SK-MEL-5 (cell line): ENCODE measurements at places on chromosomes 13 and 19.

GRCh38 chr13:98568918-98569317, 8.0 kb downstream of the STK24 start:
- DNase-seq: no peak

DNA sequence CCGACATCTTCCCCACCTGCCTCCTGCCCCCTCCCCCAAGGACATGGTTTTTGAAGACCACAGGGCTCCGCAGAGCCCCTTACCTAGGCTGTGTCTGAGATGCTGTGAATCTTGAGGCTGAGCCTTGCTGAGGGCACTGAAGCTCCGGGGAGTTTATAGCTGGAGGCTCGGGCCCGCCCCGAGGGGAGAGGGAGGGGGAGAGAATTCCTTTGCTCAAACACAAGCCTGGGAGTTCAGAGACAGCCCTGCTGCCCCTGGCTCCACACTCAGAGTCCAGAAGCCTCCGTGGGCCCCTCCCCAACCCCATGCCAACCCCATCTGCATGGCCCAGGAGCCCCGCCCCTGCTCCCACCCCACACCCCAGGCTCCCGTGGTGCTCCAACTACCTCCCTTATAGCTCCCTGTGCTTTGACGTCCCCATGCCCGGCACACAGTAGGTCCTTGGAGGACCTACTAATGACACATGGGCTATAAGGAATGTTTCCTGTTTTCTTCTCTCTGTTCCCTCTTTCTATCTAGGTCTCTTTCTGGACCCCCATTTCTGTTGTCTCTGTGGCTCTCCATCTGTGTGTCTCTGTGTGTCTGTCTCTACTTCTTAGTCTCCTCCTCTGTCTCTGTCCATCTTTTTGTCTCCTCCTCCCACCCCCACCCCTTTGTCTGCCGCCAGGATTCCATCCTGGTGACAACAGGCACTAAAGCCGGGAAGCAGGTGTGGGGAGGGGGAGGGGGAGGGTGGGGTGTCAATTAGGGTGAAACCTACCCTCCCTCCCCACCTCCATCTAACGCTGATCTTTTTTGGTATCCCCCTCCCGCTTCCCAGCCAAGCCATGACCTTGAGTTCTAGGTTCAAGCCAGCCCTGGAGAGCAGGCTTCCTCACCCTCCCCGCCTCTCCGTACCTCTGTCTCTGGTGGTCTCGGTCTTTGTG, at the start of gene TNNT1:
Gene TNNT1 (minus strand): TSS at position 129 of the 926 bp plus-strand sequence. CDS start 2,049 bp downstream, outside the sequence.
- no peak for DNase-seq

DNA sequence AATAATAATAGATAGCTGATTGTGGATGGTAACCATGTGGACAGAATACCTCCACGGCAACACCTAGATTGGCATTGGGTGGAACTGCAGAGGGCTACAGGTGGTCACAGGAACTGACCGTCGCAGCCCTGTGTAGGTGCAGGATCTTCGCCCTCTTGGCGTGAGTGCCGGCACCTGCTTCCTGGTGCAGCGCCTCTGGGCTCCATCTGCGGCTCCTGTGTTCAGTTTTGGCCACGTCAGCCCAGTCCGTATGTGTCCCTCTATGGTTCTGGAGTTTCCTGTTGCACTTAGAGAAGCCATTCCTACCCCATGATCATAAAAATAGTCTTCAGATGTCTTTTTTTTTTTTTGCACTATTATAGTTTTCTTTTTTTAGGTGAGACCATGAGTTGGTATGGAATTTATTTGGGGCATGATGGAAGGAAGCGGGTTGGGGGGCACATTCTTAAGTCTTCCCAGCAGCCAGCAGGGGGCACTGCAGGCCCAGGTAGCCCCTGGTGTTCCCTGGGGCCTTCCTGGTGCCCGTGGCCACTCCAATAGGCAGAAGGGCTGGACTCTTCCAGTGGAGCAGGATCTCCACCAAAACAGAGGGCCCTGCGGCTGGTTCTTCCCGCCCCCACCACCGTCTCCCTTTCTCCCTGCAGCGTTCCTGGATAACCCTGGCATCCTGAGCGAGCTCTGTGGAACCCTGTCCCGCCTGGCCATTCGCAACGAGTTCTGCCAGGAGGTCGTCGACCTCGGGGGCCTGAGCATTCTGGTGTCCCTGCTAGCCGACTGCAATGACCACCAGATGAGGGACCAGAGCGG, 10.1 kb upstream of the SLC25A42 start:
- DNase-seq: peak; percentile 60

GRCh38 chr13:20565115-20565736, 1.7 kb upstream of the IFT88 start:
- DNase-seq: no peak

DNA sequence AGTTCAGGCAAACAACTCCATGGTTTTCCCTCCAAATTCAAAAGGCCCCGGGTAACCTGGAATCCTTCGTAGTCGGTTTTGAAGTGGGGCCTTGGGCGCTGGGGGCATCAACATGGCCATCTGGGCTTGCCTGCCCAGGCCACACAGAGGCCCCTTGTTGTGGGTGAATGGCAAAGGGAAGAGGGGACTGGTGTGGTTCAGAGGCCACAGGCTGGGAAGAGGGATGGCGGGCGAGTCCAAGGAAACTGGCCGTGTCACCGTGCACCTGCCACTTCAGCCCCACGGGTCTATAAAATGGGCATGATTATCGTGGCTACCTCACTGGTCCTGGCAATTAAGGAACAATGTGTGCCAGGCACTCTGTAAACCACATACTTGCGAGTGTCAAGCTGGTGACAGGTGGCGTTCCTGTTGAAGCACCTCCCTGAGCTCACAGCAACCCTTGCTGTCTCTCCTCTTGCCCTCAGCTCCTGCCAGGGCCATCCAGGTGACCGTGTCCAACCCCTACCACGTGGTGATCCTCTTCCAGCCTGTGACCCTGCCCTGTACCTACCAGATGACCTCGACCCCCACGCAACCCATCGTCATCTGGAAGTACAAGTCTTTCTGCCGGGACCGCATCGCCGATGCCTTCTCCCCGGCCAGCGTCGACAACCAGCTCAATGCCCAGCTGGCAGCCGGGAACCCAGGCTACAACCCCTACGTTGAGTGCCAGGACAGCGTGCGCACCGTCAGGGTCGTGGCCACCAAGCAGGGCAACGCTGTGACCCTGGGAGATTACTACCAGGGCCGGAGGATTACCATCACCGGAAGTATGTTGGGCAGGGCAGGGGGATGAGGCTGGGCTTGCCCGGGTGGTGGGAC, 1.3 kb downstream of the LSR start:
- no peak for DNase-seq

DNA sequence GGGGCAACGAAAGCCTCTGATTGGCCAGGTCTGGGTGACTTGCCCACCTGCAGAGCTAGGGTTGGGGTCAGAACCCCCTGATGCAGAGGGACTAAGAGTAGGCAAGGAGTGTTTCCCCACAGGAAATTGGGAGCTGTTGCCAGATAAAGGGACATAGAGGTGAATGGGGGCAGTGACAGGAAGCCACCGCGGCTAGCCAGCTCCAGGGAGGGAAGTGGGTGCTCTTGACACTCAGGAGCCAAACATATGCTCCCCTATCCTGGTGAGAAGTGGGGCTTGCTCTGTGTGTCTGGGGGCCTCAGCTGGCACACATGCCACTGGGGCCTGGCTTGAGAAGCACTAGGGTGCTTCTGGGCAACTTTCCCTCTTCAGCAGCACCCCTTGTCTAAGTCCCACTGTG, 26.0 kb downstream of the WDR88 start:
- no peak for DNase-seq

- DNase-seq: no peak
These were observed 14.4 kb downstream of the AMER2 start for GRCh38 chr13:25157681-25158080.

DNA sequence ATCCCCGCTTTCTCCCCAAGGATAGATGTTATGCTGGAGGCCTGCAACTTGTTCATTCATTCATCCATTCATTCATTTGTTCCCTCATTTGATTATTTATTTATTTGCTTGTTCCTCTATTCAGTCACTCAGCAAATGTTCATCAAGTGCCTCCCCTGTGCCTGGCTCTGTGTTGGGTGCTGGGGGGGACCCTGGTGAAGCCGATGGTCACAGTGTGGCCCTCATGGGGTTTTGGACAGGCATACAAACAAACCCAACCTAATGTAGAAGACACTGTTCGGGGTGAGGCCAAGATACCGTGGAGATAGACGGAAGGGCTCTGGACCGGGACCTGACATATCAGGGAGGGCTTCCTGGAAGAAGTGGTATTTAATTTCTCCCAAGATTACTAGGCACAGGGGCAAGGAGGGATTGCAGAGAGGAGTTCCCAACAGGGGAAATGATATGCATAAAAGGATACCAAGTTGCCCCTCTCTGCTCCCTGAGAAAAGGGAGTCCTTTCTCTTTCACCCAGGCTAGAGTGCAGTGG, 58.1 kb downstream of the ZNF536 start:
- no peak for DNase-seq

DNA sequence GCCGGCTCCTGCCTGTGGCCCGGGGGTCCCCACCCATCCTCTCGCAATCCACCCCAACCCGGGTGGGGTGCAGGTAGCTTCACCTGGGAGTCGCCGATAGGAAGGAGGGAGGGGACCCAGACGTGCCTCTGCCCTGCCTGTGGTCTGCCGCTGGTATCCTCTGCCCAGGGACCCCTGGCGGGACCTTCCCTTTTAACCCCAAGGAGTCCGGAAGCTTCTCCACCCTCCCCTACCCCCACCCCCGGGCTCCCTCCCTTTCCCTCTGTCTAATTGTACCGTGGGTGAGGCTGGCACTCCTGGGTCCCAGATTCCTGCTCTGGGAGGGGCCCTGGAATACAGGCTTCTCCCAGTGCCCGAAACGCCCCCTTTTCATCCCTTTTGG, at the start of gene KLK10:
Gene KLK10 (minus strand): TSS at position 166 of the 382 bp plus-strand sequence. CDS start 579 bp downstream, outside the sequence.
- DNase-seq: no peak

GRCh38 chr19:45305421-45305820, 17.3 kb downstream of the CKM start:
- no peak for DNase-seq

DNA sequence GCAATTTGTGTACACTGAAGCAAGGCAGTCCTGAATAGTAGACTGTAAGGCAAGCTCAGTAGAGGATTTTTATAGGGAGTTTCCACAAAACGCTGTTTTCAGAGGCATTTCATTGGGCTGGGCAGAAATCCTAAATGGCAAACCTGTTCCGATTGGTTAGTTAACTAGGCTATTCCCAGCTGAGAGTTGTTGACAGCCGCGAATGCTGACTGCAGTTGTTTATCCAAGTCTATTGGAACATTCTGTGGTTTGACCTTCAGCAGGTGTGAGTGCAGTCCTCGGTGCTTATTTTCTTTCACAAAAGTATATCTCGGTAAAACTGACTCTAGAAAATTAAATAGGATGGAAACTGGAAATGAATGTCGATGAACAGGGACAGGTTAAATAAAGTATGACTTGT, 45.4 kb downstream of the TPT1 start:
- no peak for DNase-seq

- DNase-seq: peak; percentile 78
These were observed 1.0 kb downstream of the FNDC3A start for GRCh38 chr13:48976576-48977285.

DNA sequence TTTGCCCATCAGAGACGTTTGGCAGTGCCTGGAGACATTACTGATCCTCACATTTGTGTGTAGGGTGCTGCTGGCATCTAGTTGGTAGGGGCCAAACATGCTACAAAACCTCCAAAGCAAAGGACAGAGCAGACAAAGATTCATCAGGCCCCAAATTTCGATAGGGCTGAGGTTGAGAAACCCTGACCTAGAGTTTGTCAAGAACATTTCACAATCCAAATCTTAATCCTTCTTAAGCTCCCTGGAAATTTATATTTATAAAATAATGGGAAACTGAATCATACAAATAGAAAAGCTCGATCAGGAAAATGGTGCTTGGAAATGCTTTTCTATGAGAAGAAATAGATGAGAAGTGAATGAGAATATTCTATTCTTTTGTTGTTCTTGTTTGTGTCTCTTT, 273.6 kb downstream of the DCT start:
- no peak for DNase-seq

- DNase-seq: no peak
These were observed at the start of gene NCAN for GRCh38 chr19:19211499-19212420. NCAN (plus strand) TSS chr19:19211958; CDS start chr19:19216954, 4,996 bp downstream.

- no peak for DNase-seq
These were observed 895 bp downstream of the B3GNT8 start for GRCh38 chr19:41426116-41426841.

DNA sequence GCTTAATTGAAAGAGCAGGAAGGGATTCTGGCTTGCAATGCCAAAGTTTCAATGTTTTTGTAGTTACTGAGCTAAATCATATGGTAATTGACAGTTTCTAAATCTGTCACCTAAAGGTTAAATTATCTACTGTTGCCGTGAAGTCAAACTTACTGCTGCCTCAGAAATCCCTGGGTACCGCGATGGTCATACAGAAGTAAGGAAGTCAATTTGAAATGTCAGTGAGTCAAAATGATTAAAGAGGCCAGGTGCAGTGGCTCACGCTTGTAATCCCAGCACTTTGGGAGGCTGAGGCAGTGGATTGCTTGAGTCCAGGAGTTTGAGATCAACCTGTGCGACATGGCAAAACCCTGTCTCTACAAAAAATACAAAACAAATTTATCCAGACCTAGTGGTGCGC, 48.8 kb upstream of the TPM4 start:
- DNase-seq: no peak

- DNase-seq: no peak
These were observed 483.3 kb upstream of the SPRY2 start for GRCh38 chr13:80824229-80824628.

- peak; percentile 74 for DNase-seq
These were observed 9.7 kb upstream of the ILF3 start for GRCh38 chr19:10644260-10645007.

DNA sequence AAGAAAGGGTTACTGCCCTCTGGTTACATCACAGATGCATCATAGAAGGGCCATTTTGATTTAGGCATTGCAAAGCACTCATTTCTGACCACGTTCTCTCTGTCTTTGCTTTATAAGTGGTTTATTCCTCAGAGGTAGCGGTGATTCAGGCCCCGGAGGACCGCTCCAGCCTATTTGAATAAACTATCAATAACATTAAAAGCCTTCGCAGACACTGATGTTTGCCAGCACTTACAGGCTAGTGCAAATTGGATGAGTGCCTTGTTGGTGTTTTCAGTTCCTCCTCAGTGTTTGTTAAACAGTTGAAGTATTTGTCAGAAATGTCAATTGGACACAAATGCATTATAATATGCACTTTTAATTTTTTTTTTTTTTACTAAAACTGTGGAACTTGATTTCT, 120.2 kb downstream of the RXFP2 start:
- DNase-seq: no peak

DNA sequence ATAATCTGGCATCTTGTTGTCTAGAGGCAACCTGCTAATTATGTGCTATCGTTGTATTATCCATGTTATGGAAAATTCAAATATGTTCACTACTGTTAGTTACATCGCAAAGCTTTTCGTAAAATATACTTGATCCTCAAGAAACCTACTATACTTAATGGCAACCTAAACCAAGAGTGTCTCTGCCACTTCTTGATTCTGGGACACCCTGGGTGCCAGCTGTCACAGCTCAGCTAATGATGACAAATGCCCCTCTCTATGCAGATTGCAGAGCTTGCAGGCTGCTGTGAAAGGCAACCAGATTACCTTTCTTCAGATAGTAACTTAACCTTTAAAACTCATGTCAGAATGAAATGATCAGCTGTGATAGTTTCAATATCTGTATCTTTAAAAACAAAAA, 8.9 kb upstream of the MAB21L1 start:
- DNase-seq: no peak

GRCh38 chr13:110212529-110212928, 94.4 kb downstream of the COL4A1 start:
- DNase-seq: no peak
